Right renal cortex interstitium (tissue), 3 donors: ENCODE measurements at places on chromosomes 13 and 19. TPM values are rescaled to one million over a fixed set of nuclear protein-coding genes. Genes with fewer than 3 reads are reported as not detected.

Gene IFNL1
- polyA plus RNA-seq = not detected

Gene NCR1
- 0.19 TPM for polyA plus RNA-seq

Gene CLEC4G
- not detected for polyA plus RNA-seq

Gene ARRDC2
- 4.1 TPM for polyA plus RNA-seq

Gene FCAR
- polyA plus RNA-seq = 0.24 TPM

Gene NAA16
- 31.8 TPM for polyA plus RNA-seq

Gene SLC44A2
- polyA plus RNA-seq = 191 TPM

Gene SYT3
- polyA plus RNA-seq = 1.0 TPM

Gene GARIN5A
- 5.9 TPM for polyA plus RNA-seq

Gene ZSWIM9
- 10.5 TPM for polyA plus RNA-seq

Gene ZNF570
- 10.8 TPM for polyA plus RNA-seq

Gene MKNK2
- polyA plus RNA-seq = 48.3 TPM

Gene SCGB2B2
- 0.95 TPM for polyA plus RNA-seq

Gene ZNF554
- 9.6 TPM for polyA plus RNA-seq

Gene SULT2B1
- 0.23 TPM for polyA plus RNA-seq

Gene SPRY2
- polyA plus RNA-seq = 65.6 TPM

Gene ZNF808
- 11.1 TPM for polyA plus RNA-seq

Gene MAMSTR
- 4.5 TPM for polyA plus RNA-seq

Gene MEDAG
- polyA plus RNA-seq = 0.80 TPM

Gene OR7A5
- 0.03 TPM for polyA plus RNA-seq

Gene ZNF709
- 8.2 TPM for polyA plus RNA-seq

Gene EDNRB
- 78.2 TPM for polyA plus RNA-seq

Gene KCNRG
- 1.8 TPM for polyA plus RNA-seq

Gene DMKN
- 68.1 TPM for polyA plus RNA-seq

Gene LIN37
- polyA plus RNA-seq = 11.6 TPM

Gene ZNF813
- 7.6 TPM for polyA plus RNA-seq
